Activated CD4-positive, alpha-beta T cell treated with anti-CD3 and anti-CD28 coated beads, Interleukin-2, amount 10 ng/mL, durations not matched to agents 7 days and 5 days (primary cell): ENCODE measurements at places on chromosomes 12 and 14. TPM values are rescaled to one million over a fixed set of nuclear protein-coding genes. Genes with fewer than 3 reads are reported as not detected.

RIMBP2 gene
- not detected for total RNA-seq

DNA sequence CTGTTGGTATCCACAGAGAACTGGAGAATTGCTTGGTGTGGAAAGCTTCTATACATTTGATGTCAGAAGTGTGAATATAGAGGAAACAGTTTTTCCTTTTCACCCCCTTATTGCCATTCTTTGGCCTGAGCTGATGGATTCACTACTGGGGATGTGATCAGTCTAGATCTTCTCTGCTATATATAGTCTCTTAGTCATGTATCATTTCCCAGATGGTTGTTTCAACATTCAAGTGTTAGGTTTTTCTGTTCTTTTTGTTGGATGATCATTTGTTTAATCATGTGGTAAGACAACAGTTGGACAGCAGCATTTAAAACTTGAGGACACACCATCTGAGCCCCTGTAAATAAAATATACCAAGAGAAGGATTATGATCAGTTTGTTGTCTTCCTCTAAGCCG lies 29.6 kb downstream of the TMX1 start:
- H3K27ac ChIP-seq, result peak overlapping the region; percentile 52
- peaks cover 4% of the 10 kb centered on the region for H3K36me3 ChIP-seq
- H3K4me3 ChIP-seq, result no peak overlapping the region
- no peaks in the 10 kb centered on the region for H3K4me1 ChIP-seq
- no peaks in the 10 kb centered on the region for H3K27me3 ChIP-seq
- DNase-seq, result no peak

DNA sequence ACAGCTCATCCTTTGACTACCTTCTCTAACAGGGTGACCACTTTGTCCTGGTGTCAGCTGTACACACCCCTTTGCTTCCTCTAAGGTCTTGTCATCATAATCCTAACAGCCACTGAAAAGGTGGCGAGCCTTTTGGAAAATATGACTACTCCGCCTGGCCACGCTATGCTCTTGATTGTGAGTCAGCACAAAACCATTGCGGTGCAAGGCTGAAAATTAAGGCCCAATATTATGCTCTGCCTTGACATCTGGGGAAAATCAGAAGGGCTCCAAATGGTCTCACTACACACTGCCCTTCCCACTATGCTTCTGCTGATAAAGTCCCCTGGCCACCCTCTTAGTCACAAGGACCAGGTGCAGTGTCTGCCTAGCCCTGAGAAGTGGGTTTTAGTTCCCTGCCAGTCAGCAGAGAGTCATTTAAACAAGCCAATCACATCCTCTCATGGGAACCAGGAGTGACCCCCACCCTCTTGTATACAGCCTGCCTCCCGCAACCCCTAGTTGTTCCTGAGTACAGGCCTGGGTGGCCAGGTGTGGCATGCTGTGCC lies 34.3 kb downstream of the FGD6 start:
- no peaks in the 10 kb centered on the region for H3K36me3 ChIP-seq
- no peak for DNase-seq
- no peak overlapping the region for H3K27ac ChIP-seq
- H3K4me1 ChIP-seq, result no peaks in the 10 kb centered on the region

- H3K36me3 ChIP-seq, result peaks cover 47% of the 10 kb centered on the region
- no peak overlapping the region for H3K27ac ChIP-seq
- no peaks in the 10 kb centered on the region for H3K4me1 ChIP-seq
- no peak for DNase-seq
- no peaks in the 10 kb centered on the region for H3K27me3 ChIP-seq
- no peak overlapping the region for H3K4me3 ChIP-seq
These were observed 33.3 kb downstream of the PPP2R3C start for GRCh38 chr14:35088514-35088913.
